ENCODE measurements at places on chromosomes 13 and 19. TPM values are rescaled to one million over a fixed set of nuclear protein-coding genes. Genes with fewer than 3 reads are reported as not detected.

DNA sequence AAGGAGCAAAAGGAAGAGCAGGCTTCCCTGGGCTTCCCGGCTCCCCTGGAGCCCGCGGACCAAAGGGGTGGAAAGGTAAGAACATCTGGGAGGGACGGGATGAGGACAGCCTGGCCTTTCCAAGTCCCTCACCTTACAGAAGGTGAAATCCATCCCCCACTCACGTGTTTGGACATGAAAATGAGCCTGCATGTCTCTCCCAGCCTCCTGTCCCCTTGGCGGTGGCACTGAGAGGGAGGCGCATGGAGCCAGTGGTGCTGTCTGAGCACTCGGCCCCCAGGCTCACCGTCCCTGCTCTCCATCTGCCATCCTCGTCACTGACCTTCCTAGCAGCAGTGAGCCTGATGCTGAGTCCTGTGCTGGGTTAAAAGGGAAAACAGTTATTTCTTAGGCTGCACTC is 104.2 kb downstream of the RAB20 start:
- no peak for DNase-seq
- H3K27me3 ChIP-seq: peaks cover 16% of the 10 kb centered on the region
- no peak overlapping the region for H3K27ac ChIP-seq
- H3K4me1 ChIP-seq: peaks cover 3% of the 10 kb centered on the region
- H3K36me3 ChIP-seq: no peaks in the 10 kb centered on the region

DNA sequence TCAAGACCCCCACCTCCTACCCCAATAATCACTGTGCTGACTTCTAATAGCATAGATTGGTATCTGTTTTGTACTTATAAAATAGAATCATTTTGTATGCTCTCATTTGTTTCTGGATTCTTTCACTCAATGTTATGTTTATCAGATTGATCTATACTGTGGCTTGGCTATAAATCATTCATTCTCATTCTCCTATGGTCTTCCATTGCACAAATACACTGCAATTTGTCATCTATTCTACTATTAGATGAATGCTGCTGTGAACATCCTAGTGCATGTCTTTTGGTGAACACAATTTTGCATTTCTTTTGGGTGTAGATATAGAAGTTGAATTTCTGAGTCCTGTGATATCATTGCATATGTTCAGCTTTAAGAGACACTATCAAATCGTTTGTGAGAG is 94.8 kb upstream of the AKAP11 start:
- no peak for DNase-seq
- H3K4me1 ChIP-seq: peaks cover 15% of the 10 kb centered on the region
- no peak overlapping the region for H3K4me3 ChIP-seq
- H3K36me3 ChIP-seq: peaks cover 27% of the 10 kb centered on the region
- no peak overlapping the region for H3K27ac ChIP-seq

EDNRB gene
- not detected for total RNA-seq

RXFP2 gene
- not detected for total RNA-seq

ANKRD27 gene
- 37.0 TPM for total RNA-seq

Data from activated CD4-positive, alpha-beta T cell treated with anti-CD3 and anti-CD28 coated beads for 36 hours (primary cell).